ENCODE measurements at places on chromosomes 4 and X. TPM values are rescaled to one million over a fixed set of nuclear protein-coding genes. Genes with fewer than 3 reads are reported as not detected.

RENBP gene
- 19.5 TPM for total RNA-seq

CENPE gene
- 1.2 TPM for total RNA-seq

CSAG2 gene
- not detected for total RNA-seq

TRIM61 gene
- total RNA-seq, result 0.79 TPM

ENOX2 gene
- 10.4 TPM for total RNA-seq

PPARGC1A gene
- not detected for total RNA-seq

FAM241A gene
- 2.0 TPM for total RNA-seq

DNA sequence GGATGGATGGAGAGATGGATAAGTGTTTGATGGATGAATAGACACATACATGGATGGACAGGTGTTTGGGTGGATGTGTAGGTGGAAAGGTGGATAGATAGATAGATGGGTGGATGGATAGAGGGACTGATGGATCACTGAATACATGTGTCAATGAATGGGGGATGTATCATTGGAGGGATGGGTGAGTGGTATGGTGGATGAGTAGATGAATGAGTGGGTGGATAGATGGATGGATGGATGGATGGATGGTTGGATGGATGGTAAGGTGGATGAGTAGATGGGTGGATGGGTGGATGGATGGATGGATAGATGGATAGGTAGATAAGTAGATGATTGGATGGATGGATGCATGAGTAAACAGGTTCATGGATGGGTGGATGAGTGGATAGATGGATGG lies 41.1 kb upstream of the CD99 start:
- no peak overlapping the region for H3K27ac ChIP-seq
- H3K36me3 ChIP-seq, result no peaks in the 10 kb centered on the region
- H3K4me3 ChIP-seq, result no peak overlapping the region
- H3K27me3 ChIP-seq, result no peaks in the 10 kb centered on the region
- no peak for DNase-seq
- H3K4me1 ChIP-seq, result no peaks in the 10 kb centered on the region

- H3K27me3 ChIP-seq, result no peaks in the 10 kb centered on the region
- no peak overlapping the region for H3K4me3 ChIP-seq
- no peaks in the 10 kb centered on the region for H3K4me1 ChIP-seq
- no peaks in the 10 kb centered on the region for H3K36me3 ChIP-seq
- H3K27ac ChIP-seq, result no peak overlapping the region
Observed at GRCh38 chr4:140968371-140968770, 164.9 kb downstream of the RNF150 start.

GRCh38 chr4:46648088-46648744 lies 258.3 kb upstream of the GABRA2 start:
- no peaks in the 10 kb centered on the region for H3K36me3 ChIP-seq
- no peaks in the 10 kb centered on the region for H3K27me3 ChIP-seq
- no peak overlapping the region for H3K27ac ChIP-seq
- H3K4me1 ChIP-seq, result no peaks in the 10 kb centered on the region

- no peak overlapping the region for H3K4me3 ChIP-seq
- H3K27ac ChIP-seq, result no peak overlapping the region
- DNase-seq, result no peak
- peaks cover 3% of the 10 kb centered on the region for H3K27me3 ChIP-seq
- no peaks in the 10 kb centered on the region for H3K36me3 ChIP-seq
- H3K4me1 ChIP-seq, result no peaks in the 10 kb centered on the region
Observed at GRCh38 chr4:109147135-109147534, 155.3 kb downstream of the COL25A1 start.

- no peaks in the 10 kb centered on the region for H3K36me3 ChIP-seq
- H3K4me1 ChIP-seq, result no peaks in the 10 kb centered on the region
- H3K4me3 ChIP-seq, result no peak overlapping the region
- no peak for DNase-seq
- peaks cover 27% of the 10 kb centered on the region for H3K27me3 ChIP-seq
Observed at GRCh38 chr4:173530326-173531085, 477 bp upstream of the HAND2 start.

DNA sequence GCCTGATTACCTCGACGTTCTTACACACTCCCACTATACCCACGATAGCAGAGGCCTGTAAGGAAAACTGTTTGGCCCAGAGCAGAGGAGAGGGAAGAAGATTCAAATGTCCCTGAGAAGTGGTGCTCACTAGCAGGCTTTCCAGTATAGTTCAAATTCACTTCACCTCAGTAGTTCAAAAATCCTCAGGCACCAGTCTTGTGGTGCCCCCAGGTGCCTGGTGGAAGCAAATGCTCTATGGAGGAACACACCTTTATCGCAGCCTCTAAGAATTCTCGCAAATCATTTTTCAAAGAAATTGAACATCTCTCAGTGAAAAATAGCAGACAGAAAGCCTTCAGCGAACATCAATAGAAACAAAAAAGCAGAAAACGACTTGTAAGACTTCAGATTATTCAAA lies 12.2 kb upstream of the MTMR1 start:
- H3K27ac ChIP-seq, result no peak overlapping the region
- no peaks in the 10 kb centered on the region for H3K4me1 ChIP-seq
- DNase-seq, result no peak
- no peaks in the 10 kb centered on the region for H3K27me3 ChIP-seq
- H3K4me3 ChIP-seq, result no peak overlapping the region
- no peaks in the 10 kb centered on the region for H3K36me3 ChIP-seq

GRCh38 chr4:113187358-113187757 lies 137.9 kb downstream of the ANK2 start:
- H3K4me3 ChIP-seq, result no peak overlapping the region
- no peaks in the 10 kb centered on the region for H3K4me1 ChIP-seq
- no peaks in the 10 kb centered on the region for H3K36me3 ChIP-seq
- no peak overlapping the region for H3K27ac ChIP-seq
- peaks cover 2% of the 10 kb centered on the region for H3K27me3 ChIP-seq
- no peak for DNase-seq

DNA sequence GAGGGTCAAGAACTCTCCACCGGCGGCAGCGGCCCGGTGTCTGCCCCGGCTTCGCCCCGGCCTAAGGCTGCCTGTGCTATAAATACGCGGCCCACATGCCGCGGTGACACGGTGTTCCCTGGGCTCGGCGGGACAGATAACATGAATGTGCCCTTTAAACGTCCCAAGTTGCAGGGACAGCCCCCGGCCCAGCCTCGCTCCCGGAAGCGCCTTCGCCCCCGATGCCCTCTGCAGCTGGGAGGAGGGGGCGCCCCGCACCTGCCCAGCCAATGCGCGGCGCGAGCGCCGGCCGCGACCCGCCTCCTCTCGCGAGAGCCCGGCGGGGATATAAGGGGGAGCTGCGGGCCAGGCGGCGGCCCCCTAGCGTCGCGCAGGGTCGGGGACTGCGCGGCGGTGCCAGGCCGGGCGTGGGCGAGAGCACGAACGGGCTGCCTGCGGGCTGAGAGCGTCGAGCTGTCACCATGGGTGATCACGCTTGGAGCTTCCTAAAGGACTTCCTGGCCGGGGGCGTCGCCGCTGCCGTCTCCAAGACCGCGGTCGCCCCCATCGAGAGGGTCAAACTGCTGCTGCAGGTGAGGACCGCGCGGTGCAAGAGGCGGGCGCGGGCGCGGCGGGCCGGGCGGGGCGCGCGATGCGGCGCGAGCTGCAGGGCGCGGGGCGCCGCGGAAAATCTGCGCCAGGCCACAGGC lies at the start of gene SLC25A4:
Gene SLC25A4, plus strand, starts transcription at position 355 of the 689 bp plus-strand sequence. Its CDS starts 107 bp downstream, at position 462.
- peak; percentile 72 for DNase-seq
- peak within 1 kb of the TSS; percentile 82 for H3K4me3 ChIP-seq
- H3K27me3 ChIP-seq, result peaks cover 17% of the 10 kb centered on the region
- no peaks in the 10 kb centered on the region for H3K36me3 ChIP-seq
- H3K4me1 ChIP-seq, result peaks cover 3% of the 10 kb centered on the region

DNA sequence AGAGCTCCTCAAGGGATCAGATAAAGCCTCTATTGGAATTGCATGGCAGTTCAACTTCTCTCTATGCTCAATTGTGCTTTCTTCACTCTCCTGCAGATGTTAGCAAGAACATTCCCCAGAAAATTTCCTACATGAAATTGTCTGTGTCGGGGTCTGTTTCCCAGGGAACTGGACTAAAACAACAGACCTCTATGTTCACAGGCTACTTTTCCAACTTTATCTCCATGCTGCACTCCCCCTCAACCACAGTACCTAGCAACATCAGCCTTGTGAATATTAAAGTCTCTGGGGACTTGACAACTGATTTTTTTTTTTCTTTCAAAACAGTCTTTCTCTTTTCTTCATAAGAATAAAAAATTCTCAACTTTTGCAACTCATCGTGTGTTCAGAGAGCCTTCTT lies 1470.8 kb upstream of the ADGRL3 start:
- H3K27me3 ChIP-seq, result no peaks in the 10 kb centered on the region
- no peak overlapping the region for H3K4me3 ChIP-seq
- no peaks in the 10 kb centered on the region for H3K36me3 ChIP-seq
- H3K4me1 ChIP-seq, result no peaks in the 10 kb centered on the region
- no peak for DNase-seq

DNA sequence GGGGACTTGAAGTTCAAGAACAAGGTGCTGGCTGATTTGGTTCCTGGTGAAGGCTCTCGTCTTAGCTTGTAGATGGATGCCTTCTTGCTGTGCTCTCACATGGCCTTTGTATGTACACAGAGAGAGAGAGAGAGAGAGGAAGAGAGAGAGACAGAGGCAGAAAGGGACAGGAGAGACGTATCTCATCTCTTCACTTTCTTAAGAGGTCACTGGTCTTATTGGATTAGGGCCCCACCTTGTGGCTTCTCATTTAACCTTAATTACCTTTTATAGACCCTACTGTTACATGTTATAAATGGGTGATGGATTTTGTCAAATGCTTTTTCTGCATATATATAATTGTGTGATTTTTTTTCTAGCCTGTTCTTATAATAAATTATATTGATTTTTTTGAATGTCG lies 1444.2 kb downstream of the ADGRL3 start:
- H3K27ac ChIP-seq, result no peak overlapping the region
- H3K27me3 ChIP-seq, result no peaks in the 10 kb centered on the region
- no peak for DNase-seq
- H3K36me3 ChIP-seq, result no peaks in the 10 kb centered on the region
- no peaks in the 10 kb centered on the region for H3K4me1 ChIP-seq
- no peak overlapping the region for H3K4me3 ChIP-seq

GRCh38 chr4:42150653-42151567 lies 1.5 kb downstream of the BEND4 start:
- DNase-seq, result no peak
- H3K36me3 ChIP-seq, result no peaks in the 10 kb centered on the region
- H3K27me3 ChIP-seq, result peaks cover 23% of the 10 kb centered on the region
- H3K4me1 ChIP-seq, result peaks cover 12% of the 10 kb centered on the region
- peak overlapping the region; percentile 78 for H3K4me3 ChIP-seq
- no peak overlapping the region for H3K27ac ChIP-seq

GRCh38 chr4:5460106-5460801 lies 248.1 kb downstream of the EVC2 start:
- no peaks in the 10 kb centered on the region for H3K36me3 ChIP-seq
- H3K4me3 ChIP-seq, result no peak overlapping the region
- no peak overlapping the region for H3K27ac ChIP-seq
- H3K4me1 ChIP-seq, result no peaks in the 10 kb centered on the region

DNA sequence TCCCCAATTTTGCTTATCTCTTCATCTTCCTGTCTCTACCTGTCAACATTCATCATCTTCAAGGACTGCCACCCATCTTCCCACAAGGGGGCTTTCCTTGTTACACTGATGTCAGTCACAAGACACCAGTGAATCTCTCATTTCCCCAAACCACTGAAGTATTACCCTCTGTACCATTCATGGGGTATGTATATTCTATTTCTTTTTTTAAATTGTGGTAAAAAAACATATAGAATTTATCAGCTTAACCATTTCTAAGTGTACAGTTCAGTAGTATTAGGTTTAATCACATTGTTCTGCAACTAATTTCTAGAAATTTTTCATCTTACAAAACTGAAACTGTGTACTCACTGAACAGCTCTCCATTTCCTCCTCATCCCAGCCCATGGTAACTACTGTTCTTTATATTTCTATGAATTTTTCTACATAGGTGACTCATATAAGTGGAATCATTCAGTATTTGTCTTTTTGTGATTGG lies 98.6 kb downstream of the LARP7 start:
- H3K27me3 ChIP-seq, result no peaks in the 10 kb centered on the region
- no peaks in the 10 kb centered on the region for H3K4me1 ChIP-seq
- no peaks in the 10 kb centered on the region for H3K36me3 ChIP-seq
- H3K27ac ChIP-seq, result no peak overlapping the region
- no peak for DNase-seq

DNA sequence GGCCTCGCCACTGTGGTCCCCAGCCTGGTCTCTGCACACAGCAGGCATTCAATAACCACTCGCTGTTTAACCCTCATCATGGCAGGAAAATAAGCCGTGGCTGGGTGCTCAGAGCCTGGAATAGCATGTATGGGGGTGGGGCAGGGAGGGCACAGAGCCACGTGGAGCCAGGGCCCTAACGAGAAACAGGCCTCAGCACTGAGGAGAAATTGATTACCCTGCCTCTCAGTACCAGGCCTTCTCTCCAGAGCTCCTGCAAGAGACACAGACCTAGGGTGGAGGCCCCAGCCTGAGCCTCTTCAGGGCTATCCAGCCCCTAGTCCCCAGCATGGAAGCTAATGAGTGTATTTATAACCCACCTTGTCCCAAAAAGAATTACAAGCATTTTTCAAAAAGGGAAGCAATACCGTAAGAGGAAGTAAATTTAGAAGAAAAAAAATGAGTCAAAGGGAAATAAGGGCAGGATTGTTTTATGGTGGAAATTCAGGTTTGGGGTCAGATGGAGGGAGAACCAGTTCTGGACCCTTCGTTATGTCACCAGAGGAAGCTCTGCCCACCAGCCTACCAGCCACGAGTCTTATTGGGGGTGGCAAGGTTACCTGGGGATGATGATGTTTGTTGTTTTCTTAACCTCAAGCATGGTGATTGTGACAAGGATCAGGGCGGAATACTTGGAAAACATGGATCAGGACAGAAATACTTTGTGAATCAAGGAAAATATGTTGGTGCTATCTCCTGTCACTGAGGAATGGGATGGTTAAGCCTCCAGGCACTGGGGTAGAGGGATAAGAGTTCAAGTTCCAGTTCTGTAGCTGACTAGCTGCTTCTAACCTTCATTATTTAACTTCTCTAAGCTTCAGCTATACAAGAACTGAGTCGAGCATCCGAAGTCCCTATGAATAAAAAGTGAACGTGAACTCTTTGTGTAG lies 101.9 kb upstream of the RBPJ start:
- no peak for DNase-seq
- no peak overlapping the region for H3K4me3 ChIP-seq
- no peak overlapping the region for H3K27ac ChIP-seq
- H3K36me3 ChIP-seq, result no peaks in the 10 kb centered on the region
- no peaks in the 10 kb centered on the region for H3K4me1 ChIP-seq

DNA sequence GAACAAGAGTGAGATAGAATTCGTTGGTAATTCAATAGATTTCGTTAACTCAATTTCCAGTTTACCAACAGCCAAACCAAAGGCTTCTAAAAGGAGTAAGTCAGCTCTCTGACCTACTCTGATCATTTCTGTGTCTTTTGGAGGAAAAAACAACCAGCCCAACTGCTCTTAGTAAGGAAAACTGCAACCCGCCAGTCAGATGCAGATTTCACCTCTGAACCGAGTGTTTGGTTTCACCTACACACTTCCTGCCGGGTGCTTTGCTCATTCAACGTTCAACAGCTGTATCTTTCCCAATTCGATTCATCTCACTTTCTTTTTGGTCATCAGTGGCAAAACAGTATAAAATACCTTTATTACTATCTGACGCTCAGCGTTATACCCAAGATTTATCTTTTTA lies 24.5 kb downstream of the TMSB4X start:
- no peaks in the 10 kb centered on the region for H3K36me3 ChIP-seq
- H3K4me1 ChIP-seq, result peaks cover 53% of the 10 kb centered on the region
- H3K4me3 ChIP-seq, result peak overlapping the region; percentile 47
- H3K27ac ChIP-seq, result peak overlapping the region; percentile 94
- peak; percentile 49 for DNase-seq

GRCh38 chrX:9342561-9343051 lies 122.3 kb upstream of the TBL1X start:
- no peak overlapping the region for H3K27ac ChIP-seq
- H3K36me3 ChIP-seq, result no peaks in the 10 kb centered on the region
- no peak overlapping the region for H3K4me3 ChIP-seq
- no peaks in the 10 kb centered on the region for H3K27me3 ChIP-seq
- H3K4me1 ChIP-seq, result peaks cover 11% of the 10 kb centered on the region

- H3K27ac ChIP-seq, result no peak overlapping the region
- H3K36me3 ChIP-seq, result peaks cover 53% of the 10 kb centered on the region
Observed at GRCh38 chrX:124093222-124093621, 131.7 kb downstream of the STAG2 start.
